ENCODE measurements at places on chromosomes 1 and 21.

DNA sequence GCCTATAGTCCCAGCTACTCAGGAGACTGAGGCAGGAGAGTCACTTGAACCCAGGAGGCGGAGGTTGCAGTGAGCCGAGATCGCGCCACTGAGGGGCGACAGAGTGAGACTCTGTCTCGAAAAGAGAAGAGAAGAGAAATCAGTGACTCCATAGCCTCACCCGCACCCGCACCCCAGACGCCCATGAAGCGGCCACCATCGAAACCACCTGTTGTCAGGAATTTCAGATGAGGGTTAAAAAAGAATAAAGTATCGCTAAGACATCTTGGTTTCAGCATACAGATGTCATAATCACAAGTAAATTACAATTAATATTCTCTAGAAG, 47.4 kb downstream of the NPHP4 start:
- no peak for DNase-seq

DNA sequence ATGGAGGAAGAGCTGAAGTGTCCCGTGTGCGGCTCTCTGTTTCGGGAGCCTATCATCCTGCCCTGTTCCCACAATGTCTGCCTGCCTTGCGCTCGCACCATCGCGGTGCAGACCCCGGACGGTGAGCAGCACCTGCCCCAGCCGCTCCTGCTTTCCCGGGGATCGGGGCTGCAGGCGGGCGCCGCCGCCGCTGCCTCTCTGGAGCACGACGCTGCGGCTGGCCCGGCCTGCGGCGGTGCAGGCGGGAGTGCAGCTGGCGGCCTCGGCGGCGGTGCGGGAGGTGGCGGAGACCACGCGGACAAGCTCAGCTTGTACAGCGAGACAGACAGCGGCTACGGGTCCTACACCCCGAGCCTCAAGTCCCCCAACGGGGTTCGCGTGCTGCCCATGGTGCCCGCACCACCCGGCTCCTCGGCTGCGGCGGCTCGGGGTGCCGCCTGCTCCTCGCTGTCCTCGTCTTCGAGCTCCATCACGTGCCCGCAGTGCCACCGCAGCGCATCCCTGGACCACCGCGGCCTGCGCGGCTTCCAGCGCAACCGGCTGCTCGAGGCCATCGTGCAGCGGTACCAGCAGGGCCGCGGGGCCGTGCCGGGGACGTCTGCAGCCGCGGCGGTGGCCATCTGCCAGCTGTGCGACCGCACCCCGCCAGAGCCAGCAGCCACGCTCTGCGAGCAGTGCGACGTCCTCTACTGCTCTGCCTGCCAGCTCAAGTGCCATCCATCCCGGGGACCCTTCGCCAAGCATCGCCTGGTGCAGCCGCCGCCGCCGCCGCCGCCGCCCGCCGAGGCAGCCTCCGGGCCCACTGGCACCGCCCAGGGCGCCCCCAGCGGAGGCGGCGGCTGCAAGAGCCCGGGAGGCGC, 1.3 kb downstream of the TRIM67 start:
- no peak for DNase-seq

GRCh38 chr1:119266858-119267257, 101.7 kb upstream of the HAO2 start:
- no peak for DNase-seq

GRCh38 chr21:32207406-32207716, 71.5 kb downstream of the MIS18A start:
- no peak for DNase-seq

- no peak for DNase-seq
Measured at GRCh38 chr1:2320006-2320405, 71.3 kb downstream of the MORN1 start.

DNA sequence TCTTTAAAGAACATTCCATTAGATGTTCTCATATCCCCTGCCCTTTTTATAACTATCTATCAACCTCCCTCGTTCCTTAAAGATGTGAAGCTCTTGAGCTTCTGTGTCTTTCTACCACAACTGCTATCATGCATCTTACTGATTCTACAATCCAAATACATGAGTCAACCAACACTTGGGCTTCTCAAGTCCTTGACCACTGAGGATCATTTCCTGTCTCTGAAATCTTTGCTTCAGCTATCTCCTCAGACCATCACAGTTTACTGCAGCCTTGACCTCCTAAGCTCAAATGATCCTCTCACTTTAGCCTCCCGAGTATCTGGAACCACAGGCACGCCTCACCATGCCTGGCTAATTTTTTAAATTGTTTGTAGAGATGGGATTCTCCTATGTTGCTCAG, 75.2 kb downstream of the FMO4 start:
- no peak for DNase-seq

GRCh38 chr1:14240265-14240664, 358.2 kb upstream of the KAZN start:
- no peak for DNase-seq

GRCh38 chr1:35044431-35044830, 12.7 kb upstream of the ZMYM6 start:
- DNase-seq = no peak

GRCh38 chr1:167202049-167202448, 18.6 kb upstream of the POU2F1 start:
- no peak for DNase-seq

- DNase-seq = no peak
Measured at GRCh38 chr21:44820851-44821250, 3.0 kb upstream of the SUMO3 start.

All from activated naive CD4-positive, alpha-beta T cell treated with Interleukin-2 at 50 U/mL for 16 hours (primary cell).